IMR-90 (cell line): ENCODE measurements at places on chromosomes 1 and 21. TPM values are rescaled to one million over a fixed set of nuclear protein-coding genes. Genes with fewer than 3 reads are reported as not detected.

The KCNE2 gene
- not detected in 2 replicates for total RNA-seq

DNA sequence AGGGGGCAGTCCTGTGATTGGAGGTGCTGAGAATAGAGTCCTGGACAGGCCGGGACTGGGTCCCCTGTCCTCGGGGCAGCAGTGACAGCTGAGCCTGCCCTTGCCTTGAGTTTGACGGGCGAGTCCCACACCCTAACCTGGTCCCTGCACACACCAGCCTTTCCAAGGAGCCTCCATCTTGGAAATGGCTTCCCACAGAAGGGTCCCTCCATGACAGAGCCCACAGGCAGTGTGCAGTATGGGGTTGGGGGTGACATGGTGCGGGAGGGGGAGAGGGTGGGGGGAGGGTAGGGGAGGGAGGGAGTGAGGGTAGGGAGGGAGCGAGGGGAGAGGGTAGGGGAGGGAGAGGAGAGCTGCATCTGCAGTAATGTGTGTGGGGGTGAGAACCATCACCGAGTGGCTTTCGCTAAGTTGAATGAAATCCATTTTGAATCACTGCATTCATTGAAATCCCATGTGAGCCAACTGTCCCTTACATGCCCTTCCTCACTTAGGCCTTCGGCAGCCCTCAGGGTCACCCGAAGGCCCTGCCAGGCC lies 10.1 kb upstream of the TMEM52 start:
- no peaks in the 10 kb centered on the region for H3K36me3 ChIP-seq
- no peak overlapping the region for H3K4me3 ChIP-seq
- no peaks in the 10 kb centered on the region for H3K4me1 ChIP-seq

DNA sequence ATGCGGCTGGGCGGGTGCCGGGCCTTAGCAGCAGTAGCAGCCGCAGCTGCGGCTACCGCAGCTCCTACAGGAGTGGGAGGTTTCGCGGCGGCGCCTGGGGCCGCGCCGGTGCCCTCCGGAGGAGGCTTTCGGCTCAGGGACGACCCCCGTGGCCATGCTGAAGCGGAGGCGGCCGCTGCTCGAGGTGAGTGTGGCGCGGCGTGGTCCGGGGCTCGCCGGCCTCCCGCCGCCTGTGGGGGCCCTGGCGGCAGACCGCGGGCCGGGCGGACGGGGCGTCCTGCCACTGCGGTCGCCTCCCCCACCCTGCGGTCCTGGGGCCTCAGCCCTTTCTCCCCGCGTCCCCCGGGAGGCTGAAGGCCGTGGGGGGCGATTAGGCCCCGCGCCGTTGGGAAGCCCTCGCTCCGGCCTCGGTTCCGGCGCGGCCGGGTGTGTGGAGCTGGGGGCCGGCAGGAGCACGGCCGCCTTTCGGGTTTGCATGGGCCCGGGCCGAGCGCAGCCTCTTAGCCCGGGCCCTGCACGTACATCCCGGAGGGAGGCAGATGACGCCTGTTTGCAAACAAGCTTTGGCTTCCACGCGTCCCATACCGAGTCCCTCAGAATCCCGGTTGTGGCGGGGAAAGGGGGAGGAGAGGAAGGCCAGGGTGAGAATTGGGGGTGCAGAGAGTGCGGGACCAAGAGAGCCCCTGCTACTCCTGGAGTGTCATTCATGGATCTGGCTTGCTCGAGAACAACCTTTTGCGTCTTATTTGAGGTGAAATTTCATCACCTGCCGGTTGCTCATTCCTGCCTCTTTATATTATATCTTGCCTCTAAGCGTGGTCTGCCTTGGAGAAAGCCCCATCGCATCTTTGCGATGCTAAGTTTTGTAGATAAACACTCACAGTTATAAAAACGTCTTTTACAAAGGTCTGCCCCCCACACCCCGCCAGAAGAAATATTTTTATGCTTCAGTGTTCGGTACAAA lies 613 bp downstream of the ZFYVE9 start:
- H3K27me3 ChIP-seq = no peaks in the 10 kb centered on the region
- H3K36me3 ChIP-seq = no peaks in the 10 kb centered on the region
- H3K4me1 ChIP-seq = peaks cover 4% of the 10 kb centered on the region
- peak; percentile 52 for DNase-seq
- H3K27ac ChIP-seq = peak overlapping the region; percentile 70

DNA sequence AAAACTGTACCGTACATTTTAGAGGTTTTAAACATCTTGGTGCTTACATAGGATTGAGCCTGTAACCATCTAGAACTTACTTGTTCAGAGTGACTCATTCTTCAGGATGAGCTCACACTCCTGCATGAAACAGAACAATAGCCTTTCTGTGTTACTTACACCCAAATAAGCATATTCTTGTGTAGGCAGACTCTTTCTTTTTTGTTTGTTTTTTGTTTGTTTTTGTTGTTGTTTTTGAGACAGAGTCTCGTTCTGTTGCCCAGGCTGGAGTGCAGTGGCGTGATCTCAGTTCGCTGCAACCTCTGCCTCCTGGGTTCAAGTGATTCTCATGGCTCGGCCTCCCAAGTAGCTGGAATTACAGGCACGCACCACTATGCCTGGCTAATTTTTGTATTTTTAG lies 3.8 kb upstream of the CA6 start:
- no peaks in the 10 kb centered on the region for H3K4me1 ChIP-seq
- no peaks in the 10 kb centered on the region for H3K27me3 ChIP-seq
- H3K27ac ChIP-seq = no peak overlapping the region
- peak; percentile 91 for DNase-seq

DNA sequence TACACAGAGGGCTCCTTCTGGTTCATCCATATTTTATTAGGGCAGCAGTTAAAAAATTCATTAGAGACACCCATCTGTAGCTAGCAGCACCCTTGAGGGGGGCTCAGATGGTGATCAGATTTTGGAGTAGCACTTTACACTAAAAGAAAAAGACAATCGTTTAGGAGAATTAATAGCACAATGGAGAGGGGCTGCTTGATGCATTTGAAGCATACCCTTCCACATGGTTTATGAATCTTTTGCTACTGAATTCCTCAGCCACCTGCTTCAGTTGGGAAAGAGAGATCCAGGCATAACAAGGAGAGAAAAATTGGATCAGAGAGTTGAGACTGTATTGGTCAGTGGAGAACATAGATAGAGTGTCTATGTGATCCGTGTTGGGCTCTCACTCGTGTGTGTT lies 54.4 kb downstream of the DISC1 start:
- no peaks in the 10 kb centered on the region for H3K36me3 ChIP-seq
- no peak overlapping the region for H3K4me3 ChIP-seq
- no peak overlapping the region for H3K27ac ChIP-seq
- no peak for DNase-seq
- peaks cover 10% of the 10 kb centered on the region for H3K4me1 ChIP-seq

- no peak overlapping the region for H3K4me3 ChIP-seq
- peaks cover 2% of the 10 kb centered on the region for H3K4me1 ChIP-seq
- H3K27ac ChIP-seq = no peak overlapping the region
Measured at GRCh38 chr1:246447501-246447900, 59.6 kb downstream of the SMYD3 start.

DNA sequence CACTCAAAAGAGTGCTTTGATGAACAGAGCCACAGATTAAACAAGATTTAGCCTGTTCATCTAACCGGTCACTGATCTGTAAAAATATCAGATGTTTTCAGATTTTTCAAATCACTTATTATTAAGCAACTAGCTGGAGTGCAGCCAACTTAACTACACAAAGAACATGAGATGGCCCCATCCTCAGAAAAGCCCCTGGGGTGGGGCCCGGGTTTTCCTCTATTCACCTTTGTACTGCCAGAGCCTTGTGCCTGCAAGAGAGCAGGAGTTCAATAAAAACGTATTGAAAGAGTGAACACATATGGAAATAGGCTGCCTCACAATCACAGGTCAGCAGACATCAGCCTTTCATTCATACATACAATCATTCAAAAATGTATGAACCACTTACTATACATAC lies 516.1 kb downstream of the OMA1 start:
- no peak overlapping the region for H3K4me3 ChIP-seq
- no peaks in the 10 kb centered on the region for H3K36me3 ChIP-seq
- no peaks in the 10 kb centered on the region for H3K4me1 ChIP-seq
- no peaks in the 10 kb centered on the region for H3K27me3 ChIP-seq

DNA sequence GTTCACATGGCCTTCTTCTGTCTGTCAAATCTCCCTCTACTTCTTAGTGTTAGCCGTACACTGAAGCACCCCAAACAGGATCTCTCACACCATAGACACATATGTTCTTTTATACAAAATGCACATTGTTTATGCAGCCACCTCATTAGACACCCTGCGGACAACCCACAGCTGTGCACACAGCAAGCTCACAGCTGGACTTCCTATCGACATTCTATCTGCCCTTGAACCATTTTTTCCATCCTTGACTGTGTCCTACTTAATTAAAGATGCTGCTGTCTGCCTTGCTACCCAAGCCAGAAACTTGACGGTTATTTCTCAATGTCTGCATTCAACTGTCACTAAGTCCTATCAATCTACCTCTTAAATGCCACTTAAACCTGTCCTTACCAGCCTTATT lies 3.2 kb upstream of the ZBTB21 start:
- no peak overlapping the region for H3K4me3 ChIP-seq
- no peaks in the 10 kb centered on the region for H3K36me3 ChIP-seq
- no peak overlapping the region for H3K27ac ChIP-seq
- peaks cover 2% of the 10 kb centered on the region; the same call in 1 of the 2 replicates for H3K4me1 ChIP-seq

- no peak for DNase-seq
- H3K27me3 ChIP-seq = no peaks in the 10 kb centered on the region; the same call in 1 of the 2 replicates
- no peak overlapping the region for H3K4me3 ChIP-seq
- H3K27ac ChIP-seq = no peak overlapping the region
- H3K36me3 ChIP-seq = no peaks in the 10 kb centered on the region
Measured at GRCh38 chr1:84632137-84632536, 57.9 kb upstream of the CTBS start.

DNA sequence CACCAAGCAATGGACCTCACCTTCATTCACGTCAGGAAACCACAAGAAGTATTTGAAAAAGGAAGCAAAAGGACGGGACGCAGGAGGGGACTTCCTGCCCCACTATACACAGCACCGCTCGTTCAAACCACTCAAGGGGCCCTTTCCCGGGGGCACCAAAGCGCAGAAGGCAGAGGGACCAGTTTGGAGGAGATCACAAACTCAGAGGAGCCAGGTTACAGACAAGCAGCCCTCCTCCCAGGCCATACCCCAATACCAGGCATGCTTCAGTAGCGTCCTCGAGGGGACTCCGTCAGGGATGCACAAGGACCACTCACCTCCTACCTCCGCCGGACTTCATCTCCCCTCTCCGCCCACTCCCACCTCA lies 685 bp downstream of the CRTC2 start:
- peak overlapping the region; percentile 78 for H3K4me3 ChIP-seq
- no peaks in the 10 kb centered on the region for H3K27me3 ChIP-seq
- H3K27ac ChIP-seq = peak overlapping the region; percentile 92
- DNase-seq = no peak
- peaks cover 28% of the 10 kb centered on the region for H3K36me3 ChIP-seq
- peaks cover 16% of the 10 kb centered on the region for H3K4me1 ChIP-seq

The LRRC39 gene
- total RNA-seq = 0.36 and 0.56 TPM in 2 replicates

GRCh38 chr1:96185181-96185580 lies 536.4 kb upstream of the PTBP2 start:
- no peak overlapping the region for H3K27ac ChIP-seq
- no peak overlapping the region for H3K4me3 ChIP-seq
- H3K36me3 ChIP-seq = no peaks in the 10 kb centered on the region
- no peak for DNase-seq
- no peaks in the 10 kb centered on the region for H3K4me1 ChIP-seq

The MATN1 gene
- total RNA-seq = 0.56 TPM in 1 of 2 replicates, not detected in the other

The KISS1 gene
- 7.2 and 11.7 TPM in 2 replicates for total RNA-seq

- H3K27ac ChIP-seq = no peak overlapping the region
- H3K4me1 ChIP-seq = no peaks in the 10 kb centered on the region
- H3K27me3 ChIP-seq = no peaks in the 10 kb centered on the region
Measured at GRCh38 chr1:181818943-181819342, 242.6 kb downstream of the ZNF648 start.

- no peak overlapping the region for H3K27ac ChIP-seq
- no peaks in the 10 kb centered on the region for H3K27me3 ChIP-seq
- H3K36me3 ChIP-seq = peaks cover 15% of the 10 kb centered on the region; the same call in 1 of the 2 replicates
- peaks cover 12% of the 10 kb centered on the region for H3K4me1 ChIP-seq
- peak; percentile 50 for DNase-seq
Measured at GRCh38 chr1:43554444-43554992, 23.8 kb downstream of the PTPRF start.

GRCh38 chr1:19557609-19558051 lies 72.3 kb upstream of the CAPZB start:
- no peaks in the 10 kb centered on the region for H3K36me3 ChIP-seq
- H3K4me3 ChIP-seq = no peak overlapping the region
- no peaks in the 10 kb centered on the region for H3K4me1 ChIP-seq

- no peaks in the 10 kb centered on the region for H3K27me3 ChIP-seq
- H3K36me3 ChIP-seq = no peaks in the 10 kb centered on the region
- H3K4me1 ChIP-seq = no peaks in the 10 kb centered on the region
- H3K4me3 ChIP-seq = no peak overlapping the region
- no peak overlapping the region for H3K27ac ChIP-seq
Measured at GRCh38 chr1:160858097-160858496, 4.6 kb downstream of the CD244 start.

DNA sequence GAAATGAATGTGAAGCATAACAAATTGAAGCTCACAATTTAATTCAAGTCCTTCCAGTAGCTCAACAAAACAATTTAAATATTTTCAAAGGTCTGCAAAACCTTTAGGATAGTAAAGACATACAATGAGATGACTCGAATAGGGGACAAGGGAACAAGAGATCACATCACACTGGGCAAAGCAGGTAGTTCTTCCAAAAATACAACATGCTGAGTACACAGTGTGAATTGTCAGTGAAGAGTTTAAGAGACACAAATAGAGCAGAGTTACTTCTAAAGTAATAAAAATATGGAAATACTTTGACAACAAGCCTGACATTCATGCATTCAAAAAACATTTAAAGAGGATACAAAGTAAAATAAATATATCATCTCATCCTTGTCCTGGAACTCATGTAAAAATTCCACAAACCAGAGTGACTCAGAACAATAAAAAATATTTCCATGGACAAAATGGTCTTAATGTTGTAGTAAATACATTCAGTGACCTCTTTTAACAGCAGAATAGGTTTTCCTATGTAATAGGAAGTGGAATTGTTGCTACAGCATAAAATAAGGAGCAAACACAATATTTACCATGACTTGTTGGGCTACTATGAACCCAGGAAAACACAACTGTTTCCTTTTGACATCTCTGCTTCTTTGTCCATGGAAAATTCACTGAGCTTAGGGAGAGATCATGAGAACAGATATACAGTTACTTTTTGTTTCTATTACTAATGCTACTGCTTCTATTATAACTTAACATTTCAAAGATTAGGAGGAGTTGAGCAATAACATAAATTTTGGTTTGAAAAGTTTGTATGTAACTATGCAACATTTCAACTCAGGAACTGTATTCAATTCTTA lies 83.7 kb upstream of the BCL10 start:
- peak; percentile 54 for DNase-seq
- peak overlapping the region; percentile 19; the same call in 1 of the 2 replicates for H3K27ac ChIP-seq
- H3K4me3 ChIP-seq = no peak overlapping the region
- H3K27me3 ChIP-seq = no peaks in the 10 kb centered on the region
- H3K4me1 ChIP-seq = peaks cover 16% of the 10 kb centered on the region

The LIN28A gene
- total RNA-seq = not detected in 2 replicates

- DNase-seq = no peak
- no peaks in the 10 kb centered on the region for H3K36me3 ChIP-seq
- peaks cover 3% of the 10 kb centered on the region for H3K27me3 ChIP-seq
- H3K27ac ChIP-seq = no peak overlapping the region
- H3K4me1 ChIP-seq = no peaks in the 10 kb centered on the region
- H3K4me3 ChIP-seq = no peak overlapping the region
Measured at GRCh38 chr1:91406773-91407389, 2.2 kb upstream of the HFM1 start.
